ENCODE measurements at places on chromosomes 6 and 20. TPM values are rescaled to one million over a fixed set of nuclear protein-coding genes. Genes with fewer than 3 reads are reported as not detected.

C20orf202 gene
- total RNA-seq, result under 0.01 TPM

WFDC5 gene
- total RNA-seq, result 0.64 TPM

PERP gene
- total RNA-seq, result 452 TPM

SLC12A5 gene
- total RNA-seq, result not detected

TINAG gene
- total RNA-seq, result not detected

TFAP2C gene
- 8.2 TPM for total RNA-seq

FAM217A gene
- total RNA-seq, result not detected

ALDH8A1 gene
- 0.36 TPM for total RNA-seq

C20orf144 gene
- under 0.01 TPM for total RNA-seq

TMEM200A gene
- under 0.01 TPM for total RNA-seq

DZANK1 gene
- 1.4 TPM for total RNA-seq

ADNP gene
- 70.5 TPM for total RNA-seq

IL17A gene
- not detected for total RNA-seq

NMBR gene
- total RNA-seq, result under 0.01 TPM

RWDD1 gene
- total RNA-seq, result 24.9 TPM

HLA-DQB1 gene
- not detected for total RNA-seq

NKAPL gene
- 1.9 TPM for total RNA-seq

CRISP3 gene
- total RNA-seq, result 0.07 TPM

TFAP2A gene
- total RNA-seq, result 23.2 TPM

ULBP3 gene
- 9.8 TPM for total RNA-seq
